ENCODE measurements at places on chromosomes 11 and 22.

DNA sequence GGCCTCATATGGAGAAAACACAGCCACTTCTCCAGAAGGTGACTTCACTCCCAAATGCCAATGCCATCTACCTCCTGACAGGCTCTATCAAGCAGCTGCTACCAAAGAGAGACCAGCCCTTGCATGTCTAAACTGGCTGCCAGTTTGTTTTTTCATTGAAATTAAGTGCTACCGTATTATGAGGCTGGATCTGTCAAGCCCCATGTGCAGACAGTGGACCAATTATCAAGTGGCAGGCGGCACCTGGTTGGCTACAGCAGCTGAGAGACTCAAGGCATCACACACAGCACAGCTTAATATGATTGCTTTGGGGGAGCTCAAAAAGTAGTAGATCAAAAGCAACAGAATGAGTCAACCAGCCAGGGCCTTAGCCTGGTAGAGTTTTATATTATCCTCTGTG lies 1293.0 kb upstream of the TENM4 start:
- no peak for DNase-seq

- no peak for DNase-seq
Observed at GRCh38 chr11:24642648-24643047, 145.8 kb downstream of the LUZP2 start.

DNA sequence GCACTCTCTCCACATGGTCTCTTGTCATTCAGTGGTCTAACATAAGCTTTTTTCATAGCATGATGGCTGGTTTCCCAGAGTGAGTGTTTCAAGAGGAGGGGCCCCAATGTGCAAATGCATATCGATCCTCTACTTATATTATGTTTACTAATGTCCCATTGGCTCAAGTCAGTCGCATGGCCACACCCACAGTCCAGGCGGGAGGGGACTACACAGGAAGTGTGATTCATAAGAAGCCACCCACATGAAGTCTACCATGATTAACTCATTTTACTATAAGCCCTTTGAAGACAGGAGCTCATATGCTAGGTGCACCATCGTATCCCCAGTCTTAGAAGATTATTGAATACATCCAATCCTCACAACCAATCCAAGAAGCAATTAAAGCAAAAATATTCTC lies 89.5 kb upstream of the ISX start:
- DNase-seq: no peak

DNA sequence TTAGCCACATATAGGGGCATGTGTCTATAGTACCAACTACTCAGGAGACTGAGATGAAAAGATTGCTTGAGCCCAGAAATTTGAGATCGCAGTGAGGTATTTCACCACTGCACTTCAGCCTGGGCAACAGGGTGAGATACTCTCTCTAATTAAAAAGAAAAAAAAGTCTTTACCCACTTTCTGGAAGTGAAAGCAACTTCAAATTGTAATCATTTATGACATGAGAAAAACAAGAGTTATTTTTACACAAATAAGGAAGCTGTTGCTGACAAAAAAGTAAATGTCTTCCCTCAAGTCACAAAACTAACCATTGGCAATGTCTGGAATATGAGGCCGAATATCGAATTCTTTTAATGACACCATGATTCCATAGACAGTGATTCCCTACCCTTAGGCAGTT lies 71.4 kb downstream of the GLYATL1 start:
- no peak for DNase-seq

DNA sequence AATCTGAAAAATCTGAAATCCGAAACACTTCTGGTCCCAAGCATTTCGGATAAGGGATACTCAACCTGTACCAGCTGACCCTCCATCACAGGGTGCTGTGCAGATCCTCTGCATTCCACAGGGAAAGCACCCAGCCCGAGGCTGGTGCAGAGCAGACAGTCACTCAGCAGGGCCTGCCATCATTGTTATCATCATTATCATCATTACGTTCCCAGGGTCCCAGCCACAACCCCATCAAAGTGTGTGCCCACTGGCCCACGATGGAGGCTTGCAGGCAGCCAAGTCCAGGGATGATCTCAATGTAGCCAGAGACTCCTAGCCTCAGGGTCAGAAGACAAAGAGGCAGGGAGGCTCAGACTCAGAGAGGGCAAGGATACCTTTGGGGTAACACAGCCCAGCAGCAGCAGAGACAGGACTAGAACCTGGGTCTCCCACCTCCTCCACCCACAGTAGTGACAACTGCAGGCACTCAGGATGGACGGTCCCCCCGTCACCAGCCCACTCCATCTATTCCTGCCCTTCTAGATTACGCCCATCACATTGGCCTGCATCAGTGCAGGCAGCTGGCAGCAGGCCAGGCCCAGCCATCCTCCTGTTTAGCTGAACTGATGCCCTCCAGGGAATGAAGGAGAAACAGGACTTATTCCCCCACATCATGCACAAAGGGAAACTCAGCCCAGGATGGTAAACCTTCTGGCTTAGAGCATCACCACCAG lies 10.3 kb downstream of the GAL3ST1 start:
- DNase-seq: no peak

DNA sequence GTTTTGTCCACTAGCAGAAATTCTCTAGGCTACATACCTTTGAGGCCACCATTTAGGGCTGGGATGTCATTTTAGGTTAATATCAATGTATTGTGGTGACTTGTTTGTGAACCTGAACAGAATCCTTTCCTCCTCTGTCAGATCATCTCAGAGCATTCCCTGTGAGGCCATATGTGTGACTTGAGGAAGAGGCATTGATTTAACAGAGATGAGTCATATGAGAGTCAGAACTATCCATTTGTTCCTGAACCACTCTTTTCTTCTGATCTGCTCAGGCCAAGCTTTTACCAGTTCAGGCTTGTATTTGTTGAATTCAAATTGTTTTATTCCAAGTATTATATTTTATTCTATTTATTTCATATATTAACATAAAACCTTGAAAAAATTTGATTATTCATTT lies 6.9 kb upstream of the OR4C6 start:
- DNase-seq: no peak

DNA sequence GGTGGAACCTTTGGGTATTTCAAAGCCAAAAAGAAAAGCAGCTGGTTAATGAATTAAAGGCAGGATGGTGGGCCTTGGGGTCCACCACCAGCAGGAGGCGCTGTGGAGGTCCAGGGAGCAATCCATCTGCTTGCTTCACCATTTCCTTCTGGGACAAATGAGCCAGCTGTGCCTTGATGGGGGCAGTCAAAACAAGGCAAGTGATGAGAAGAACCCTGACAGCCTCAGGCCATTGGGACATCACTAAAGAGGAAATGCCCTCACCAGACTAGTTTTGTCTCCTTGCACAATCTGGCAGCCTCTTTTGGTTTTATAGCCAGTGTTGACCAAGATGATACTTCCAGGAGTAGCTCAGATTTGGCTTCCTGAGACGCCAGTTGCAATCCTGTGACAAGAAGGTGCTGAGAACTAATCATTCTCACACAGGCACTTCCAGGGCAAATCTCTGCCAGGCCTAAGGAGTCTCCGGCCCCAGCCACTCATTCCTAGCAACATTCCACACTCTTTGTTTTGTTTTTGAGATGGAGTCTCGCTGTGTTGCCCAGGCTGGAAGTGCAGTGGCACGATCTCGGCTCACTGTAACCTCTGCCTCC lies 38.2 kb upstream of the WEE1 start:
- no peak for DNase-seq

DNA sequence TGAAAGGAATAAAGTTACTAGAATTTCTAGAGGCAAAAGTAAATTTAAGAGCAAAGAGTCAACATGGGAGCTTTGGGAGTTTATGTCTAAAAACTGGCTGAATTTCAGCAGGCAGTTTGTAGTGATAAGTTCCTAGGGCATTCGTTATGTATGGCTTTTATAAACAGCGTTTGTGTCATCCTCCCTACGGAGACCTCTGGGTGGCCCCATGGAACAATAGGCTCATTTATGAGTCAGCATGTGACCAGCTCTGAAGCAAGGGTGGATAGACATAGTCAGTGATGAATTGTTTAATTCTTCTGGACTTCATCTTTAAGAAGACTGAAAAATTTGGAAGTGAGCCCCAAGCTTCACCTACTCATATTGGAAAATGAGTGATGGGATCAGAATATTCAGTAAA lies 37.1 kb downstream of the SVIP start:
- DNase-seq: peak; percentile 29

DNA sequence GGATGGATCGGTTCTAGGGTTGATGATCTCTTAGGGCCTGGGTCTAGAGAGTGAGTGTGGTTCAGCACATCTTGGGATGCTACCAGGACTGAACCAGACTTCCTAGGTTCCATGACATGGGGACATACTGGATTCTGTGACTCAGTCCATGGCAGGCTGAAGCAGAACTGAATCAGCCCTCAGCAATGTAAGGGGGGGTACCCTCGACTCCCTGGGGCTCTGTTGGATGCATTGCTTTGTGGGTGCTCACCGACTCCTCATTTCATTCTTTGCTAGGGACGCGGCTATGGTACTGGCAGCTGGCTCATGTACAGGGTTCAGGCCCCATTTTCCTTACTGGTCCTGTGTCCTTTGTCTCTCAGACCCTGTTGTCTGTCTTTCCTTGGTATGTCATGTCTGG lies 733 bp upstream of the GRAMD1B start:
- DNase-seq: no peak

- no peak for DNase-seq
Observed at GRCh38 chr11:103581760-103582159, 454.7 kb upstream of the DDI1 start.

DNA sequence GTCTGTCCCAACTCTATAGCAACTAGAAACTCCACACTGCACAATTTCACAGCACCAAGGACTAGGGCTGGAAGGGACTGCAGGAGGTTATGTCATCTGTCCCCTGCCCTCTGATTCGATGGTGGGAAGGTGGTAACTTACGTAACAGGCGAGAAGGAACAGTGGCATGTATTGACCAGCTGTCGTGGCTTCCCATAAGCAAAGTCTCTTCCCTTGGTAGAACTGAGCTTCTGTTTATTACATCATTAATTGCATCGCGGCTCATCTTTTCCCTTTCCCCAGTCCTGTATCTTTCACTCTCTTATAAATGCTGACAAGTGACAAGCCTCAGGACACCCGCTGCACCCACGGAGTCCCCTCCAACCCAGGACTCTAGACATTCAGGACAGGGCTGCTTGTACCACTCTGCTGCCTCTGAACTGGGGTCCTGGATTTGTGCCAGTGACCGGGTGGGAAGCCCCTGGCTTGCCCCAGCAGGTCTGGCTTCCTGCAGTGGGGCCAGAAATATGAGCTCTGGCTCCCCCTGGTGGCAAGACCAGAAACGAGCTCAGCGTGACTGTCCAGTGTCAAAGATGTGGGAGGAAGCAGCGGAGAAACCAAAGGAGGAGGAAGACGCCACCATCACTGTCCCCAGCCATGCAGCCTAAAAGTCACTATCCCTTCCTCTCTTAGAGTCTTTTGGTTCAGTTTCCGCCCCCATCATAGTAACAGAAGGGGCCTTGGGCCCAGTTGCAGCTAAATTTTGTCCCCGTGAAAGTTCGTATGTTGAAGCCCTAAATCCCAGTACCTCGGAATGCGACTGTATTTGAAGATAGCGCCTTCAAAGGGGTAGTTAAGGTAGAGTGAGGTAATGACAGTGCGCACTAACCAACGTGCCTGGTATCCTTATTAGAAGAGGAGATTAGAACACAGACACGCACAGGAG lies 84.5 kb downstream of the ISX start:
- no peak for DNase-seq

- no peak for DNase-seq
Observed at GRCh38 chr11:109223451-109223850, 198.5 kb upstream of the C11orf87 start.

All from occipital lobe (tissue), 3 donors.